ENCODE measurements at places on chromosomes 4 and X.

- no peak for DNase-seq
These were observed 19.0 kb upstream of the GLUD2 start for GRCh38 chrX:121028419-121028818.

DNA sequence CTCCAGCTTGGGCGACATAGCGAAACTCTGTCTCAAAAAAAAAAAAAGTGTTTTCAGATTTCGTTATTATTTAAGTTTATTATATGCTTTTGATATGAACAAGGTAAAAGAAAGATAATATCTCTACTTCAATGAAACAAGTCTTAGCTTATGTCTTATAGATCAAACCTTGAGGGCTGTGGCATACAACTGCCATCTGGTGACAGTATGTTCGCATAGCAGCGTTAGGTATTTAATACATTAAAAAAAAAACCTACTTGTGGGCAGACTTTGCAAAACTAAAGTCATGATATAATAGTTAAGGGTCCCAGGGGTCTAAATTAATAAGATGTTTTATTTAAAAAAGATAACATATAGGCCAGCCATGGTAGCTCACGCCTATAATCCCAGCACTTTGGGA, 161.2 kb upstream of the AMOT start:
- no peak for DNase-seq

GRCh38 chrX:111259559-111259958, 10.7 kb downstream of the CAPN6 start:
- no peak for DNase-seq

- DNase-seq = no peak
These were observed 80.2 kb downstream of the CRMP1 start for GRCh38 chr4:5812506-5813229.

DNA sequence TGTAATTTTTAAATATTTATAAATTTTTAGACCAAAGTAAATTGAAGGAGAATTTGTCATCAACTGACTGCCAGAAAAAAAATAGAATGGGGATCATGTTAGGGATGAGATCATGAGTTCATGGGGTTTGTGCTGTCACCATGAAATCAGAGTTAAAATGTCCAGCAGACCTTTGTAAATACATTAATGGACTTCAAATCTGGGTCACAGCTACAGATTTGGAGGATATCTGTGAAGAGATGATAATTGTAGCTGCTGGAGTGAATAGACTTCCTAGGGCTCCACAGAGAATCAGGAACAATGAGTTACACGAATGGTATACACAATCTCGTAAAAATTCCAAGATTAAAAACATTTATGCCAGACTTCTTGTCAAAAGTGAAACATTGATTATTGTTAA, 6.6 kb downstream of the FSTL5 start:
- no peak for DNase-seq

GRCh38 chrX:121160987-121161386, 113.6 kb downstream of the GLUD2 start:
- DNase-seq = no peak

GRCh38 chr4:2792396-2792710, 532 bp upstream of the SH3BP2 start:
- DNase-seq = no peak
